ENCODE measurements at places on chromosomes 11 and 22.

GRCh38 chr22:23038334-23038642 is 32.0 kb upstream of the GNAZ start:
- no peaks in the 10 kb centered on the region for H3K4me1 ChIP-seq
- H3K36me3 ChIP-seq = no peaks in the 10 kb centered on the region
- DNase-seq = no peak
- H3K27me3 ChIP-seq = peaks cover 63% of the 10 kb centered on the region
- H3K4me3 ChIP-seq = no peak overlapping the region

DNA sequence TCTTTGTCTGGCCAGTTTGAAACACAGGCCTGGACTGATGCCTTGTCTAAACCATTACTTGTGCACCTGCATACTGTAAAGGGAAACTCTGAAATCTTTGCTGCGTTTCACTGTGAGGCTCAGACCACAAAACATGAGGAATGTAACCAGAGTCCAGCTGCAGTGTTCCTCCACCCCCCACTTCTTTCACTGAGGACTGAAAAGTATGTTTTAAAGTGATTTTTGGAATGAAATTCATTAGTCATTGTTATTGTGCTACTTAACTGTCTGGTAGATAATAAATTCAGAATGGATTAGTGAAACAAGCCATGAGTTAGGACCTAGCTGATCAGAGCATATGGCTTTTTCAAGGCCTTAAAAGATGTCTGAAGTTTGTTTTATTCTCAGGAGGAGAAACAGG is 181.2 kb downstream of the WNT11 start:
- H3K4me3 ChIP-seq = no peak overlapping the region

DNA sequence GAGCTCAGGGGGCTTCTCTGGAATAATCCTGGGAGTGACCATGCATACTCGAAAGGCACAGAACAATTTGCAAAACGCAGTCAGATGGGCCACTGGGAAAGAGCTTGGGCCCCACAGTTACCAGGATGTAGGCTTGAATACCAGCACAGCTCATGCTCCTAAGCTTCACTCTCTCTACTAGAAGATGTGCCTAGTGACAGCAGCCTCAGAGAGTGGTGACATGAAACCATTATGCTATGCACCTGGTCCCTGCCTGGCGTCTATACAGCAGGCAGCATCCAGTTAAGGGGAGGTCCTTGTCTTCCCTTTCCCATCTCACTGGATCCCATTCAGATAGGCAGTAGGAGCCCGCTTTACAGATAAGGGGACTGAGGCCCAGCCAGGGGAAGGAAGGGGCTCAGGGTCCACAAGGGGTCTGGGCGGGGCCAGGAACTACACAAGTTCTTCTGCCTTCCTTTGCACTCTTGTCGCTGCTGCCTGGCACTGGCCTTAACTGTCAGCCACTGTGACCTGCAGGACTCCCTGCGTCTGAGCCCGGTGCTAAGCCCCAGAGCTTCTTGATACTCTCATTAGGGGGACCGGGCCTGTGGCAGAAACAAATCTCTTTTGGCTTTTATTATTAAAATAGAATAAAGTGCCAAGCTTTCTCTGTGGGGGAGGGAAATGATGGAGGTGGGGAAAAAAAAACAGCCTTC is 21.2 kb upstream of the RASD2 start:
- H3K27ac ChIP-seq = no peak overlapping the region
- no peak overlapping the region for H3K4me3 ChIP-seq
- H3K36me3 ChIP-seq = no peaks in the 10 kb centered on the region
- H3K4me1 ChIP-seq = peaks cover 18% of the 10 kb centered on the region
- no peak for DNase-seq

DNA sequence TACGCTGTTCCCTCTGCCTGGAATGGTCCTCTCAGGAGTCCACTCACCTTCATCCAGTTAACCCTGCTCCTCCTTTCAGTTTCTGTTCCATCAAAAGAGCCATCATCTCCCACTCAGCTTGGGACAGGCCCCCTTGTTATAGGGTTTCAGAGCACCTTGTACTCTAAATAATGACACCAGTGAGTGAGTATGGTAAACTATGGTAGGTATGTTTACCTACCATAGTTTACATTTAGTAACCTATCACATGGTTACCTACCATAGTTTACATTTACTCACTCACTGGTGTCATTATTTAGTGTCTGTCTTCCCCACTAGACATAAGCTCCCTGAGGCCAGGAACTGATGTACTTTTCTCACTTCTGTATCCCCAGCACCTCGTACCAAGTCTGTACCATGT is 130.2 kb upstream of the SESN3 start:
- H3K27me3 ChIP-seq = no peaks in the 10 kb centered on the region
- H3K36me3 ChIP-seq = no peaks in the 10 kb centered on the region
- no peak overlapping the region for H3K4me3 ChIP-seq
- H3K27ac ChIP-seq = no peak overlapping the region

DNA sequence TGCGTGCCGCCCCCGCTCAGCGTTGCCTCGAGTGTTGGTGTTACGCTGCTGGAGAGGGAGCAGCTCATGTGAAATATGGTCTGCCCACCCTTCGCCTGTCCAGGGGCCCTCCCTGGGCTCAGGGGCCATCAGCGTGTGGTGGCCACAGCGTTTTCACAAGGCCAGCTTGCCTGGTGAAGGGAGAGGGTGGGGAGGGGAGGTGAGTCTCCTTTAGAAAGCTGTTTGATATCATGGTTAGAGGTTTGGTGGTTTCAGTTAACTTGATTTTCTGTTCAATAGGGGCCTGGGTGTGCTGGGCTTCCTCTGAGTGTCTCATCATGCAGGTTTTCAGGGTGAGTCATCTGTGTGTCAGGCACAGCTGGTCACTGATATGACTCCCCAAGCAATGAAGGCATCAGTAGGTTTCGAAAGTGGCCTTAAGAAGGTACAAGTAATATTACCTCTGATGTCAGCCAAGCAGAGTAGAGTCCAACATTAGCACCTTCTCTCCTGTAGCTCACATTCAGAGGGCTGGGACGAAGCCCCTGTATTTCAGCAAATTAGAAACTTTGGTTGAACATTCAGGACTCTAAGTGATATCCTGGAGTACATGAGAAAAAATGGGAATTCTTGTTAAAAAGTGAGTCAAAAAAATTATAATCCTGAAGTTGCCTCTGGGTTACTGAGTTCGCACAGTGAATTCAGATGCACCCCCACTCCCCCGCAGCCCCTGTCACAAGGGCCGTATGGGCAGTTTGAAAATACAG is 172.5 kb downstream of the TBC1D22A start:
- no peak overlapping the region for H3K4me3 ChIP-seq
- H3K27me3 ChIP-seq = no peaks in the 10 kb centered on the region
- peaks cover 4% of the 10 kb centered on the region for H3K36me3 ChIP-seq
- peaks cover 23% of the 10 kb centered on the region for H3K4me1 ChIP-seq
- DNase-seq = peak; percentile 87
- H3K27ac ChIP-seq = peak overlapping the region; percentile 63

GRCh38 chr22:27283714-27284113 is 517.8 kb downstream of the MN1 start:
- H3K36me3 ChIP-seq = no peaks in the 10 kb centered on the region
- no peak overlapping the region for H3K27ac ChIP-seq
- DNase-seq = no peak
- H3K4me3 ChIP-seq = no peak overlapping the region

- H3K4me3 ChIP-seq = no peak overlapping the region
- H3K4me1 ChIP-seq = peaks cover 24% of the 10 kb centered on the region
- H3K36me3 ChIP-seq = no peaks in the 10 kb centered on the region
- H3K27ac ChIP-seq = peak overlapping the region; percentile 2
- no peaks in the 10 kb centered on the region for H3K27me3 ChIP-seq
Observed at GRCh38 chr11:104668797-104669463, 229.3 kb downstream of the CASP12 start.

GRCh38 chr11:64208086-64208795 is 1.7 kb downstream of the FERMT3 start:
- DNase-seq = no peak
- H3K4me3 ChIP-seq = no peak overlapping the region
- no peaks in the 10 kb centered on the region for H3K27me3 ChIP-seq
- H3K27ac ChIP-seq = no peak overlapping the region
- peaks cover 10% of the 10 kb centered on the region for H3K4me1 ChIP-seq

GRCh38 chr11:27401833-27402316 is 38.9 kb upstream of the CCDC34 start:
- H3K36me3 ChIP-seq = no peaks in the 10 kb centered on the region
- DNase-seq = peak; percentile 46

Data from MCF 10A (cell line).